ENCODE measurements at places on chromosomes 7 and 10.

DNA sequence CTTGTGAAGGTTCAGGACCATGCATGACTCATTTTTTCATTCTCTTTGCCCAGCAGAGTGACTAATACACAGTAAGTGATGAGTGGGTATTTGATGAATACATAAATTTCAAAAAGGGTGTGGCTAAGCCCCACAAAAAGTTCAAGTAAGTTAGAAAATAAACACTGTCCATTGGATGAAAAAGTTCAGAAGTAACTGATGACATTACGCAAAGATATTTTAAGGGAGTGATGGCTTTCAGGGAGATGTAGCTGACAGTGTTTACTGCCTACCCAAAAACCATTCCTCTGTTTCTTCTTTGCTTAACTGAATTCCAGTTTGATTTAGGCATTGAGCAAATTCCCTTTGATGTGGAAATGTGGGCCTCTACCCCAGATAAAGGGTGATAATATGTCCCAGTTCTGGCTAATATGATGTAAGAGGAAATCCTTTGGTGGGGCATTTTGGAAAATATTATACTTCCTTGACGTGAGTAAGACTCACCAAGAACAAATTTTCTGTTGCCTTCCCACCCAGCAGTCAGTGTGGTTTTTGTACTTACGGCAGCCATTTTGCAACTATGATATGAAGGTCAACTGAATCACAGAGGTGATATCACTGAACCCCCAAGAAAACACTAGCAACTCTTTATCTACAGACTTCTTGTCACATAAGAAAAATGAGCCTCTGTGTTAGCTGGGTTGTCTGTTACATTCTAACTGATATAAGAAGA is 29.0 kb upstream of the EBLN1 start:
- DNase-seq: no peak

DNA sequence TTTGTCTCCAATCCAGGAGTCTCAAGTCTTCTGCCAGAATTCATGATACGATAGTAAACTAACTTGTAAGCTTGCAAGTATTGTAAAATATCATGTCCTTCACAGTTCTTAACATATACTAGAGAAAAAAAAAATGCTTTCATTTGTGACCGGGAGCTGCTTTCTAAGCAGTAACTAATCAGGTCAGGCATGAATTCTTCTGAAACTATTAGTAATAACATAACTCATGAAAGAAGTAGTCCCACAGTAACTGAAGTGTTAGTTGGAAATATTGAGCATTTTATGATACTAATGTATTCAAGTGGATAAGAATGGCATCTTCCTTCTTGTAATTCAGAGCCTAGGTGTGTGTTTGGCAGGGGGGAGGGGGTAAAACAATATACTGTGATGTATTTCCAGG is 665.6 kb downstream of the DNAJB9 start:
- no peak for DNase-seq

DNA sequence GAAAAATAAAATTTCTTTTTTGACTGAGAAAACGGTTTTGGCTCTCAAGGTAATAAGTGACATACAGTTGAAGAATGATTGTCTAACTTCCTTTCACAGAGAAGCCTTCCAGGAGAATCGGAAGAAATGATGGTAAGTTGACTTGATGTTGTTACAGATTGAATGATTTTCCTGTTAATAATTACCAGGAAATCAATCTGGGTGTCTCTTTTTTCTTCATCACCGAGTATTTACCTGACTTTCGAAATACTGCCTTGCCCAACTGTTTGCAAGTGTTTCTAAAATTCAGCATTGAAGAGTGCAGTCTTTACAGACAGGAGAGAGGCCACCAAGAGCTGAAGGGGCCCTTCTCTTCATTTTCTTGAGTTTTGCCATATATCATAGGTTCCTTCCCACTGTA is 4.0 kb downstream of the ITIH2 start:
- peak; percentile 63 for DNase-seq

DNA sequence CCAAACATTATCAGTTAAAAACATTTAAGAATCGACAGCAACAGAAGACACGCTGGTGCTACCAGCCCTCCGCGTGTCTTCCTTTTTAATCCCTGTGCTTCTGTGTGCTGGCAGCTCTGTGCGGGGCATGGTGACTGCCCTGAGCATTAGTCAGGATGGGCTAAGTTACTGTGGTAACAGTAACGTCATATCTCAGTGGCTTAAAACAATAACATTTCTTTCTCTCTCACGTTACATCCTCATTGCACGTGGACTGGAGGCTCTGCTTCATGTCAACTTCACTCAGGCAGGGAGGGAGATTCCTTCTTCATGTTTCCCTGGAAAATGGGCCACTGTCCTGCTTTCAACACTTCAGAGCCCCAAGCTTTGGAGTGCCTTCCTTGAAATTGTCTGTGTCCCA is 378.5 kb downstream of the CCSER2 start:
- no peak for DNase-seq

- DNase-seq: no peak
These were observed 4.4 kb downstream of the NACAD start for GRCh38 chr7:45084336-45084735.

DNA sequence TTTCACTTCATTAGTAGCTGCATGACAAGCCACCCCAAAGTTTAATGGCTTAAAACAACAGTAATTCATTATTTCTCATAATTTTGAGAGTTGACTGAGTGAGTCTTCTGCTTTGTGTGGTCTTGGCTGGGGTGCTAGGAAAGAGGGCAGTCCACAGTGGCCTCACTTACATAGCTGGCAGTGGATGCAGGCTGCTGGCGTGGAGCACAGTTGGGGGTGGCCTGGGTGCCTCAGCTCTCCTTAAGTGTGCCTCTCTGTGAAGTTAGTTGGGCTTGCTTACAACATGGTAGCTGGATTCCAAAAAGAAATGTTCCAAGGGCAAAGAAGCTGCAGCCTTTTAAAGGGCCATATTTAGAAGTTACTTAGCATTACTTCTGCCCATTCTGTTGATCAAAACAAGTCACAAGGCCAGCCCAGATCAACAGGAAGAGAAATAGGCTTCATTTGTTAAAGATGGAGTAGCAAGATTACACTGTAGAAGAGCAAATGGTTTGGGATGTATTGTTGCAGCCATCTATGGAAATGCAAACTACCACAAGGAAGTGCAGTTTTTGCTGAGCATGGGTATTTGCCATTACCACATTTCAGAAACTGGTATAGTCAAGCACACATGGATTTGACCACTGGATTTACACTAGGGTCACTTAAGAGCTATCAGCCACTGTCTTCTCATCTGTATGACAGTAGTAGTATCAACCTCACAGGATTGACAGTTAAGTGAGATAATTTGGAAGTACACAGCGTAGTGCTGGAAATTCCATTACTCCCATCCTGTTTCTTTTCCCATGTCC is 33.6 kb downstream of the ZEB1 start:
- no peak for DNase-seq

- DNase-seq: no peak
These were observed 316.6 kb downstream of the PAXIP1 start for GRCh38 chr7:154686305-154686704.
